ENCODE measurements at places on chromosomes 4 and X.

DNA sequence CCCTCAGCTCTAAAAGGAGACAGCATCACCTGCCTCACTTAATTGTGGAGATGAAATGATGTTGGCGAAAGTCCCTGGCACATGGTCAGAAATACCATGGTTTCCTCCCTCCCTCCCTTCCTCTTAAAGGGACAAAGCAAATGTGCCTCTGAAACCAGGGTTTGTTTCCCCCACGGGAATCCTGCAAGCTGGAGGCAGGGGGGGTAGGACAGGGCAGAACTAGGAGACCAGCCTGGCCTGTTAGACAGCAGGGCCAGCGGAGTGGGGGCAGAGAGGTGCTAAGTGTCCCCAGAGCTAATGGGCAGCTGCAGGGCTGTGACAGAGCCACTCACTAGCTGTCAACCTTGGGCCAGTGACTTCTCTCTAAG, 5.7 kb downstream of the RTL5 start:
- no peak for DNase-seq

DNA sequence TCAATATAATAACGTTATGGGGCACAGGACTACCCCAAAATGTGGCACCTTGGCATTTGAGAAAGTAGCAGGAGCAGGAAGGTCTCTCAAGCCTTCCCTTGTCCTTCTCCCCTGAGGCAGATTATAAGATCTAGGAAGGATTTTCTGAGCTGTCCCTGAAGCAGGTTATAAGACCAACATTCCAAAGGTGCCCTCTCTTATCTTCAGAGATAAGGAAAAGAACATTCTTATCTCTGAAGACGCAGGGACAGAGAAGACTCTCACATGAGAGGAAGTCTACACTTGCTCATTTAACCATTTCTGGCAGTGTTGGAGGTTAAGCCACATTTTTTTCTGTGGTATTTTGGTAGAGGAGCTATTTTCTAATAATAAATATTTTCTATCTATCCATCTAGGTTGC, 437.9 kb upstream of the MAOA start:
- no peak for DNase-seq

DNA sequence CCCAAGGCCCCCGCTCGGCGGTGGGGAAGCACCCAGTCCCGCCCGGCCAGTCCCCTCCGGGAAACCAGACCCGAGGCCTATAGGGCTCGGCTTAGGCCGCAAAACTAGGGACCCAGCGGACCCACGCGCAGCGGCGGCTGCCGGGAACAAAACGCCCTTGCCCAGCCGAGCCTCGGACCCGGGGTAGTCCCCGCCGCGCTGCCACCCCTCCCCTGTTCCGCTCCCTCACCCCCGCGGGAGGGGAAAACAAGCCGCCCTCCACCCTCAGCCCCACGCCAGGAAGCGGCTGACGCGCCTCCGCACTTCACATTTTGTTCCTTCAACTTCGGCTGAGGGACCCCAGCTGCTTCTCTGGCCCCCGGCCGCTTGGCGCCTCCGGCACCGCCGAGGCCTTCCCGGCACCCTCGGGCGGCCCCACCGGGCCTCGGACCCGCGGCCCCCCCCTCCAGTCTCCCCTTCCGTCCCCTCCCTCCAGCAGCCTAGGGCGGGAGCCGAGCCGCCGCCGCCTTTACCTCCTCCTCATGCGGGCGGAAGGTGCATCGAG, 694 bp downstream of the PDS5A start:
- no peak for DNase-seq

DNA sequence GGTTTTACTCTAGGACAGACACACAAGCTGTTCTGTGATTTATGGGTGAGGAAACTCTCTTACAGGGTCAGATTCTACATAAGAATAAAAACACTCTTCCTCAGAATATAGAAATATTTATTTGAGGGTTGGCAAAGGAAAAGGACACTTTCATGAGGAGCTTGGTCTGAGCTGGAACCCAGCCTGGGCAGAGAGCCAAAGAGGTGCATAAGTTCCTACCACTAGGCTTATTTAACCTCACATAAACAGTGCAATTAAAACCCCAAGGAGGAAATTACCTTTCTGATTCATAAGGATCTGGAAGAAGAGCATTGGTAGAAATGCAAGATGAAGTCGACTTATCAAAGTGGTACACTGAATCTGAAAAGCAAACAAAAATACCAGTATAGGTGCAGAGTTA, 32.9 kb downstream of the SETD7 start:
- no peak for DNase-seq

DNA sequence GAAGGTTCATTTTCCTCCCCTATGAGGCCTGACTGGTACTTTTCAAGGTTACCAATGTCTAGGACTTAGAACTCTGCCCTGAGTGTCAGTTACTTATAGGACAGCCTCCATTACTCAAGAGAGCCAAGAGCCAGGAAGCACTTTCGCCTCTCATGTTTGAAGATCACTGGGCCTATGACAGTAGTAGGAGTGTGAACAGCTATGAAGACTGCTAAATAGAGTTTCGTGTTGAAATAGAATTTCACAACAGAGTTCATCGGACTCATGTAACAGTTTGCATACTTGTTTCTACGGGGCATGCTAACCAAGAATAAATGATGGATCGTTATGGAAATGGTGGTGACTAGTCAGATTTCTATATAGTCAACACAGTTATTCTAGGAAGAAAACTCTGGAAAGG, 97.8 kb upstream of the GPC4 start:
- DNase-seq, result no peak

GRCh38 chr4:139603576-139604410, 47.8 kb upstream of the SETD7 start:
- no peak for DNase-seq

DNA sequence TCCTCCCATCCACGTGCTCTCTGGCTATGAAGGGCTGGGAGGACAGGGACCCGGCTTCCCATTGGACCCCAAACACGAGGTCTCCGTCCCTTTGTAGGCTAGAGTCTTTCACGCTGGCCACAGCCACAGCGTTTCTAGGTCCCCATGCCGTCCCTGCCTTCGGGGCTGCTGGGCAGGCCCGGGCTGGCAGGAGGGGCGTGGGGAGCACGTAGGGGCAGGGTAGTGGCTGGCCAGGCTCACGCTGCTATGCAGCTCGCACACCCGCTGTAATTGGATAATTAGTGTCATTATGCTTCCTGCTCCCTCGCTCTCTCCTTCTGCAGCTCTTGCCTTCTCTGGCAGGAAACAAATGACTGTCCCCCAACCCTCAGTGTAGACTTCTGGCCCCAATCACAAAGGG, 9.8 kb downstream of the ATP2B3 start:
- no peak for DNase-seq

GRCh38 chr4:57254754-57255153, 144.6 kb upstream of the IGFBP7 start:
- no peak for DNase-seq

- no peak for DNase-seq
Observed at GRCh38 chr4:48162162-48162561, 28.1 kb upstream of the TXK start.

DNA sequence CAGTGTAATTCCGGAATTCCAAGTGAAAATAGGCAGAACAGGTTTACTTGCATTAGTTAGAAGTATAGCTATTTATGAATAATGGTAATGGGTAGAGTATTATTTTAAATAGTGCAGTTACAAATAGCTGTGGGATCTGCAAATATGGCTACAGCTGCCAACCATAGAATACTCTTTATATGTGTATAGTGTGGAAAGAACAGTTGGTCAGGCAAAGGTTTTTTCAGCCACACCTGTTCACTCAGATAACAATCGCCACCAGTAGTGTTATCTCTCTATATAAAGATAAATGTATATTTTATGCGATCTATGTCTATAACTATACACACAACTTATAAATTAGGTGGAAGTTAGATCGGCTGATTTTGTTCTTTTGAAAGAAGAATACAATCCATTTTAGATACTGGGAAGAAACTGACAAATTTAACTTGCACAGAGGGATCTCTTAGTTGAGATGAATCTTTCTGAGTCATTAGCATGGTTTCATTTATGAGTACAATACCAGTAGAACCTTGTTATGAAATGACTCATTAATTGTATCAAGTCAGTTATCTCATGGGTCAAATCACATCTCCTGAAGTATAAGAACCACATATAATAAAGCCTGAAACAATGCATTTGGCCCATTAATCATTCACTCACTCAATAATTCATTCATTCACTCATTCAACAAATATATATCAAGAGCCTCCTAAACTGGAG, 100.9 kb upstream of the NR3C2 start:
- no peak for DNase-seq

DNA sequence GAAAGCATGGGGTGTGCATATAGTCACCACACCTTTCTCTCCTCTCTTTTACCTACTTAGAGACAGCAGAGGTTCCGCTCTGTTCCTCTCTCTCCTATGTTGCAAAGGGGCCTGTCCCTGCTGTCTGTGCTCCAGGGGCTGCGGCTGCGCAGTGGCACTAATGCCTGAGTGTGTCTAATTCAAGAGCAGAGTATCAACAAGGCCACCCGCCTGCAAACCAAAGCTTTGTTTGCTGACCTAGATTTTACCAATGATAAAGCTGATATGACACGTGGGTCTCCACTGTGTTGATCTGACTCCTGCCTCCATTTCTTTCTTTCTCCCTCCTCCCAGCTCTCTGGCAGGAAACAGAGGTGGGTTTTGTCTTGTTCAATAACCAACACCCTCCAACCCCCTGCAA, 74.9 kb downstream of the NSG1 start:
- no peak for DNase-seq

GRCh38 chrX:47501226-47502074, 18.4 kb upstream of the ZNF41 start:
- DNase-seq, result no peak

GRCh38 chrX:94089149-94089548, 415.1 kb downstream of the FAM133A start:
- no peak for DNase-seq

DNA sequence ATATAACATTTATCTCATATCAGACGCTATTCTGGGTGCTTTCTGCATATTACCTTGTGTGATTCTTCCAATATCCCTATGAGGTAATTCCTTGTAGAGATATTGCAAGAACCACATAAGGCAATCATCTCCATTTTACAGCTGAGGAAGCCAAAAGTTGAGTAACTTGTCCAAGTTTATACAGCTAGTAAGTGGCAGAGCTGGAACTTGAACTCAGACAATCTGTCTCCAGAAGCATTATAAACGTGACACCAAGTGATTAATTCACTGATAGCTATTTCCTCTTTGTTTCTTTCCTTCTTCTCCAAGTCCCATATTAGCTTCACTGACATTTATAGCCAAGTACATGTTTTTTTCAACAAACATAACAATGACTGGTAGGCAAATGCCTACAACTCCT, 7.3 kb downstream of the EMCN start:
- no peak for DNase-seq

- peak; percentile 82 for DNase-seq
Observed at GRCh38 chrX:49165901-49166881, 3.6 kb downstream of the MAGIX start.

- DNase-seq, result no peak
Observed at GRCh38 chr4:26267087-26267486, 53.7 kb upstream of the RBPJ start.

DNA sequence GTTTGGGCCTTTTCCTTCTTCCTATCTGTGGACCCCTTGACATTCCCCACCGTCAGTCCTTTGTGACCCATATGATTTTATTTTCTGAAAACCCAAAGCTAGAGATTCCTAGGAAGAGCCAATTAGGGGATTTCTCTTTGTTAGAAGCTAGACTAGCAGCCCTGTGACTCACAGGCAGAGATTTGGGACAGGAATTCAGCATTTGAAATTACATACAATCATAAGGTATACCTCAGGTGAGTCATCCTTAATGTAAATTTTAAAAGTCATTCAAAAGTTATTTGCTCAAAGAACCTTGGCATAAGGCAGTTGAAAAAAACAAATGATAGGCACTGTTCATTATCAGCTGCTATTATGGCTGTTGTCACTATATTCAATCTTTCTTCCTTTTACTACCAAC, 40.6 kb downstream of the USP26 start:
- DNase-seq, result no peak

DNA sequence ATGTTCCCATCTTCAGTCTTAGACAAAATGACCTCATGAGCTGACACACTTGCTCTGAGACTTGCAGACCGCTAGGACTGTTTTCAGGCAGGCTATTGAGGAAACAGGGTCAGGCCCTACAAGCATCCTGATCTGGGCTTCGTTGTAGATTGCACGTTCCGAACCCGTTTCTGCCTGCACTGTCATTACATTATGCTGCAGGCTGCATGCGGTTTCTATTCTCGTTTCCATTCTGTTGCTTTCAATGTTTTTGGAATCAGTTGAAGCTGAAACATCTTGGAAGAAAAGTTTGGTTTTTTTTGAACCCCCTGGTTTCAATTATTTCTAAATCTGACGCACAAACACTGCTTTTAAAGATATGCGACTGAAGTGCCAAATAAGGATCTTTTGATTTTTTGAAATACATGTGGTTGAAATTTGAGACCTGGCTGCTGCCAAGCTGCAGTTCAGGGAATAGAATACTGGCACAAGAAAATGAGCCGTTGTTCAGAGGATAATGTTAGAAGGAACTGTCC, 716.1 kb upstream of the INTU start:
- DNase-seq, result no peak

GRCh38 chrX:53456254-53456653, 22.1 kb upstream of the HSD17B10 start:
- no peak for DNase-seq

DNA sequence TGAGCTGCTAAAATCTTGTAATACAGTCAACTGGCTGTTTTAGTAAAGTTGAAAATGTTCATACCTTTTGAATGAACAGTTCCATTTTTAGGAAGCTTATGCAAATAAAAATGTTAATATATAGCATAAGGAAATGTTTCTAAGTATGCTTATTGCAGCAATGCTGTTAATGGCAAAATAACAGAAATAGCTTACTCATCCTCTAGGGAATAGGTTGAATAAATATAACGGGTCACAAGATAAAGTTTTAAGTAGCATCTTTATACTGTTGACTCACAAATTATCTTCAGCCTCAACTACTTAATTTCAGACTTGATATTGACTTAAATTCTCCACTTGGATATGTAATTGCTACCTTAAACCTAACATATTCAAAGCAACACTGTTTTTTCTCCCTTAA, 27.7 kb downstream of the HERC3 start:
- no peak for DNase-seq

- DNase-seq, result no peak
Observed at GRCh38 chr4:89221167-89221867, 86.3 kb downstream of the GPRIN3 start.

- DNase-seq, result no peak
Observed at GRCh38 chrX:130267956-130268448, 697 bp downstream of the ZNF280C start.

- DNase-seq, result no peak
Observed at GRCh38 chr4:38213083-38213805, 253.0 kb downstream of the PTTG2 start.

- peak; percentile 50 for DNase-seq
Observed at GRCh38 chr4:120692964-120693363, 229.6 kb downstream of the PRDM5 start.

- DNase-seq, result no peak
Observed at GRCh38 chr4:155060419-155060818, 148.0 kb upstream of the NPY2R start.

GRCh38 chr4:151402145-151402865, 6.7 kb upstream of the FHIP1A start:
- no peak for DNase-seq

DNA sequence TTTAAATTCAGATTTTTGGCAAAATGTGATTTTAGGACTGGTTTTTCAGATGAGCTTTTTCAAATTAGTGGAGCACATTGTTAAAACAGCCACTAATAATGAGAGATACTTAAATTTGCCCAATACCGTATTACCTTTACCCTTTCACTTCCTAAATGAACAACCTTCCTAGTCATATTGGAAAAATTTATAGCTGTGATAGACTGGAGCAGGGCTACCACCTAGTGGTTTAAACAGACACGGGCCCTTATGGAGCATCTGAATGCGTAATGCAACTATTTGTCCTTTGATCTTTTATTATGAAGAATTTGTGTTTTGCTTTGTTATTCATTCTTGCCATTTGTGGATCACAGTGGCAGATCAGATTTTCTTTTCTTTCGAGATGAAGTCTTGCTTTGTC, 72.7 kb downstream of the KDM6A start:
- DNase-seq, result no peak
